HFFc6 (cell line): ENCODE measurements at places on chromosomes 5 and 9.

DNA sequence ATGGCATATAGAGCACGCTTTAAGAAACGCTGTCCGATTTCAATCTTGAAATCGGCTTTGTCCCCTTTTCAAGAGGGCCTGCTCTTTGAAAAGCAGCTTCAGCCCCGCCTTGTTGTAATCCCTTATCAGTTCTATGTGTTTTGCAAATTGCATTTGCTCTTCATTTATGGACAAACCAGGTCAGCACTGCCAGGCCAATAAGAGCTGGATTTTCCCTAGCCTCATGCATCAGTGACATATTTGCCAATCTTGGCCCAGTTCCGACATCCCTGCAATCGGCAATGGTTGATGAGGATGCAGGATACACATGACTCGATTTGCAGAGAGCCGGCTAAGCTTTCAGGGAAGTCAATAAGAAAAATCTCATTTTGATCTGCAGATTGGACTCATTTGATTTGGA lies 529.1 kb upstream of the CLINT1 start:
- no peak for DNase-seq

DNA sequence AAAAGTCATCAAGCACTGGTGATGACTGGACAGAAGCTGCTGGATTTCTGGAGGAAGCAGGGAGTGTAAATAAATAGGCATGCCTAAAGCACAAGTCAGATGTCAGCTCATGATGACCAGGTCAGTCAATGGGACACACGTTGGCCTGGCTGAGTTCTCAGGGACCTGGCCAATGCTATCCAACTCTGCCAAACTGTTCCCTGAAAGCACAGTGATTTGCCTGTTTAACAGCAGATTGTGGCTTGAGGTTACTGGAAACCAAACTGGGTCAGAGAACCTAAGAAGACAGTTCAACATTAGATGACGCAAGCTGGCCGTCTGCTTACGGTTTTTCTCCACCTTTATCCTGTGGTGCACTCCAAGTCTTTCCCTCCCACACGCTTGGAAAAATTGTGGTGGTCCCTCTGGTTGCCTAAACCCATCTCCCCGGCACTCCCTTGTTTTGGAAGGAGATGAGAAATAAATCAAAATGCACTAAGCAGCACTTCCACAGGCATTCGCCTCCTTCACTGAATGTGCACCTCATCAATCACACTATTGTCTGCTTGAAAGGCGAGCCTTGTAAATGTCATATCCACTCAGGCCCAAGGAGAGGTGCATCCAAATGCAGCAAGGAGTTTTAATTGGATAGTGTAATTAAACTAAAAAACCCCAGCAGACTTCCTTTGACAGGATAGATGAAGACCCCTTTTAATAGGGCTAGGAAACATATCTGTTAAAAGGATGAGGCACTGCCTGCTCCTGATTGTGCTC lies 199.4 kb downstream of the GAPVD1 start:
- peak; percentile 40 for DNase-seq

GRCh38 chr9:17491780-17492179 lies 87.1 kb upstream of the SH3GL2 start:
- DNase-seq = no peak

GRCh38 chr9:38118862-38119438 lies 49.9 kb upstream of the SHB start:
- no peak for DNase-seq

GRCh38 chr9:131744171-131744719 lies 4.4 kb upstream of the RAPGEF1 start:
- DNase-seq = no peak

GRCh38 chr9:99852617-99853016 lies 30.9 kb downstream of the NR4A3 start:
- no peak for DNase-seq

DNA sequence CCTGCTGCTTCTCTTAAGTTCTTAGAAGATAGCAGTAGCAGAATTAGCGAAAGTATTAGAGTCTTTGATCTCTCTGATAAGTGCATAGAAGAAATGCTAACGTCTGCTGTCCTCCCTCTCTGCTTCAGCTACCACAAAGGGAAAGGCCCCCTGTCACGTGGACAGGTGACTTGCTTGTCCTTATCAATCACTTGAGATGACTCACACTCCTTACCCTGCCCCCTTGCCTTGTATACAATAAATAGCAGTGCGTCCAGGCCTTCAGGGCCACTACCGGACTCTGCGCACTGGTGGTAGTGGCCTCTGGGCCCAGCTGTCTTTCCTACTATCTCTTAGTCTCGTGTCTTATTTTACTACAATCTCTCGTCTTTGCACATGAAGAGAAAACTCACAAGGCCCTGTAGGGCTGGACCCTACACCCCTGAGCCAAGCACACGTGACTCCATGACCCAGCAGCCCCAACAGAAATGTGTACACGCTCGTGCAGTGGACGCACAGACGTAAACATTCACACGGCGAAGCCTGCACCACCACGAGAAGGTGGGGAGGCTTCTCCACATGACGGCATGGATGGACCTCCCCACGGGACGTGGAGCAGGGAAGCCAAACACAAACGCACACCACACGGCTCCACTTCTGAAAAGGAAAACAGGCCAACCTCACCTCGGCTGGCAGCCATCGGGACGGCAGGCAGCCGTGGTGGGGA lies 38.3 kb downstream of the PNPLA7 start:
- no peak for DNase-seq

- DNase-seq = no peak
Measured at GRCh38 chr5:159539678-159540077, 209.4 kb upstream of the IL12B start.

GRCh38 chr5:65271906-65272305 lies 209.8 kb downstream of the ADAMTS6 start:
- no peak for DNase-seq

DNA sequence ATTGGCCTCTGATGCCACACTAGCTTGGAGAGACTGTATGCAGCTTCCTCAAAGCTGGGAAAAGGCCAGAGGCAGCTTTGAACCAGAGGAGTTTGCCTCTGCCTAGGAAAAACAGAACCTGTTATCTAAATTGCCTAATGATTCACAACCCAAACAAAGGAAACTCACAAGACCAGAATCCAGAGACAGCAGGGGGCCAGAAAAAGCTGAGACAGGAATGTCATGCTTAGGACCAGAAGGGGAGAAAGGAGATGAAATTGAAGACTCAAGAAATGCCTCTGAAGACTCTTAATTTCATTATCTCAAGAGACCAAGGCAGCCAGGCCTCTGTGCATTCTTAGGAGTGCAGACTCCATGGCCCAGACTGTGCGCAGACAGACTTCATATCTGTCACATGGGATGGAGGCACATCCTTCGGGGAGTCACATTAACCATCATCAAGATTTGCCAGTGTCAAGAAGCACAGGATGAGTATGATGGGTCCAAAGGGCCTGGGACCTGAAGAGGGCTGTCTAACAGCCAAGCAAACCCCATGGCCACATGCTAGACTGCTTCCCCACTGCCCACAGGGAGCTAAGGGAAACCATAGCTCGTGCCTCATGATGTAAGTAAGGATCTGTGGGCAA lies 57.3 kb downstream of the ARSB start:
- DNase-seq = no peak

GRCh38 chr5:59466271-59466670 lies 427.3 kb downstream of the PDE4D start:
- no peak for DNase-seq

GRCh38 chr5:145697251-145697990 lies 137.7 kb downstream of the PRELID2 start:
- DNase-seq = peak; percentile 49

- no peak for DNase-seq
Measured at GRCh38 chr5:146450002-146450401, 2.9 kb downstream of the TCERG1 start.

- DNase-seq = no peak
Measured at GRCh38 chr9:135078361-135078821, 9.1 kb upstream of the OLFM1 start.

DNA sequence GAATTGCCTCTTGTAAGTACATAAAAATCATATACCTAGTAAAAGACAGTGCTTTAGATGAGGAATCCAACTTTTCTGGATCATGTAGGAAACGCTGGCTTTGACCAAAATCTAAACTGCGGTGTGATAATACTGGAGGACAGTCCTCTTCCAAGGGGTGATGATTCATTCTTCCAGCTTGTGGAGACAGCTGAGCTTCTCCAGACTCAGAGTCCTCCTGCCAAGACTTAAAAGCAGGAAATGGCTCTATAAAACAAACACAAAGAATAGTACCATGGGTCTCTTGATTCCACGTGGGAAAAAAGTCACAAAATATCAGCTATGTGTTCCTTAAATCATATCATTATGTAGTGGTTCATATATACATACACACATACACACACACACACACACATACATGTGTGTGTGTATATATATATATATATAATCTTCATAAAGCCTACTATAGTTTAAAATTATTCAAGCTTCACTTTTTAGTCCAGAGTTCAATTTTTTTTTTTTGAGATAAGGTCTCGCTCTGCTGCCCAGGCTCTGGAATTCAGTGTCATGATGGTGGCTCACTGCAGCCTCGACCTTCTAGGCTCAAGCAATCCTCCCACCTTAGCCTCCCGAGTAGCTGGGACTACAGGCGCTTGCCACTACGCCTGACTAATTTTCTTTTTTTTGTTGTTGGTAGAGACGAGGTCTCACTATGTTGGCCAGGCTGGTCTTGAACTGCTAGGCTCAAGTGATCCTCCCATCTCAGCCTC lies 65.0 kb downstream of the PKD2L2 start:
- DNase-seq = peak; percentile 85

GRCh38 chr5:157290981-157291711 lies 25.2 kb downstream of the CYFIP2 start:
- peak; percentile 24 for DNase-seq

- DNase-seq = peak; percentile 78
Measured at GRCh38 chr5:74640954-74641734, 616 bp upstream of the ENC1 start.

DNA sequence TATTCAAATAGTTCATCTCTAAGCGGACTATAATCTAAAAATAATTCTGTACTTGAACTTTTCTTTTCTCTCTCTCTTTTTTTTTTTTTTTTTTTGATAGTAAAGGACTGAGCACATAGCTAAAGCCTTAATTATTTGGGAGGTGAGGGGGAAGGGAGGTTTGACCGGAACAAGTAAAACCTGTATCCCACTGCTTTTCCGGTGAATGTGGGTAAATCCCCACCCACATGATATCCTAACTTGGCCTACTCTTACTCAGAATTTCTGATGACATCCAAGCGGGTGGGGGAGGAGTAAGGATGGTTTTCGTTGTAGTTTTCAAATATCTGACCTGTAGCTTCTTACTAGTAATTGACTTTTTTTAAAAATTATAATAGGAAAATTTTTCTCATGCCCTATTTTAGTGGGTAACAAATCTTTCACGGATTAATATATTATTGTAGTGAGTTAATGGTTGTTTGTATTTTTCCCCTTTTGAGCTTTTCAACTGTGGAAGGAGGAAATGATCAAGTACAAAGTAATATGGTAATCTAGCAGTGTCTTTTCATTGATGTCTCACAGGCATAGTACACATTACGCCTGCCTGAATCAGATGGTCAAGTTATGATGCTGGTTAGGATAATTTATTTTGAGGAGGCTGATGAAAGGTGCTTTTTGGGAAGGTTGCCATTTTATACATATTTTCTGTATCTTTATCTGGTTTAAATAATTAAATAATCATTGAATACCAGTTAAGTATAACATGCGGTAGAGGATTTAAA lies 2.2 kb upstream of the ELL2 start:
- no peak for DNase-seq

GRCh38 chr5:7396713-7397454 lies 946 bp downstream of the ADCY2 start:
- no peak for DNase-seq

DNA sequence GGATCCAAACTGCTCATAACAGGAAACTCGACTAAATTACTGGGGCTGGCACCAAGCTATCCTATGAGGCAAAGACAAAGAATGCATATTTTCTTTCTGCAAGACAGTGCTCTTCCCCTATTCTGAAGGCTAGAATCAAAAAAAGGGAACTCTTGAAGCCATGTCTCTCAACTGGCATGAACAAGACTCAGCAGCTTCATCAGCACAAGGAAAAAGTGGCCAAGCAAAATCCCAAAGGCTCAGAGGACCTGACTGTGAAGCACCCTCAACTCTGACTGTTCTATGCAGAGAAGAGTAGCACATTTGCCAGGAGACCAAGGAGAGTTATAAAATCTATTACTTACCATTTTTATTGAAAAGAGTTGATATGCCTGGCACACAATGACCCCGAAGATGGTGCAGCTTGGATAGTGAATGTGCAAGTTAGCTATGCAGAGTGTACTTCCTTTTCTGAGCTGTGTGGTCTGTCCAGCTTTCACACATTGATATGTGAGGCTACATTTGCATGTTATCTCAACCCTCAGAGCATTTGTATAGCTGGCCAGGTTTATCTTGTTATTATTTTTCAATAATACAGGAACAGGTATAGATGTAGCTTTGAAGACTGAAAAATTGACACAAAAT lies 51.0 kb upstream of the FYB1 start:
- no peak for DNase-seq

- peak; percentile 70 for DNase-seq
Measured at GRCh38 chr5:14914623-14915260, 43.2 kb upstream of the ANKH start.

GRCh38 chr9:5500441-5501235 lies 9.7 kb upstream of the PDCD1LG2 start:
- DNase-seq = no peak

DNA sequence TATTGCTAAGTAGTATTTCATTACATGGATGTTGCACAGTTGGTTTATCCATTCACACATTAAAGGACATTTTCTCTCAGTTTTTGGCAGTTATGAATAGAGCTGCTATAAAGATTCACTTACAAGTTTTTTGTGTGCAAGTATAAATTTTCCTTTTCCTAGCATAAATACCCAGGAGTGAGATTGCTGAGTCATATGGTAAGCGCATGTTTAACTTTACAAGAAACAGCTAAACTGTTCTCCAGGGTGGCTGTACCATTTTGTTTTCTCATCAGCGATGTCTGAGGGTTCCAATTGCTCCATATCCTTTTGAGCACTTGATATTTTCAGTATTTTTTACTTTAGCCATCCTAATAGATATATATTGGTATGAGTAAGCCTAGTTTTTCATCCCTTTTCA lies 16.4 kb upstream of the ABCA1 start:
- no peak for DNase-seq

- no peak for DNase-seq
Measured at GRCh38 chr9:109923471-109923760, 143.4 kb downstream of the PALM2AKAP2 start.
